ENCODE measurements at places on chromosomes 12 and 14. TPM values are rescaled to one million over a fixed set of nuclear protein-coding genes. Genes with fewer than 3 reads are reported as not detected.

The SMCO3 gene
- total RNA-seq = not detected

The ENTPD5 gene
- total RNA-seq = 12.7 TPM

The AREL1 gene
- total RNA-seq = 41.8 TPM

The AICDA gene
- total RNA-seq = not detected

The TAS2R7 gene
- not detected for total RNA-seq

The PAPOLA gene
- 140 TPM for total RNA-seq

The VCPKMT gene
- total RNA-seq = 7.3 TPM

The TMEM132C gene
- total RNA-seq = not detected

The SUPT16H gene
- 57.3 TPM for total RNA-seq

The ART4 gene
- total RNA-seq = under 0.01 TPM

The STAC3 gene
- total RNA-seq = 0.43 TPM

The HEATR5A gene
- 49.7 TPM for total RNA-seq

The NID2 gene
- total RNA-seq = 237 TPM

The TCL1B gene
- total RNA-seq = not detected

The IFI27 gene
- total RNA-seq = 43.2 TPM

The PLEKHH1 gene
- total RNA-seq = 1.3 TPM

The EDDM3A gene
- total RNA-seq = not detected

The SLCO1B1 gene
- total RNA-seq = not detected

The RNASE7 gene
- not detected for total RNA-seq

The LRRC23 gene
- 14.0 TPM for total RNA-seq

The KRT78 gene
- total RNA-seq = not detected

The NEMF gene
- total RNA-seq = 48.6 TPM

The TRPV4 gene
- 0.44 TPM for total RNA-seq

The FAM90A1 gene
- total RNA-seq = 0.14 TPM

The RPL36AL gene
- total RNA-seq = 93.6 TPM

The PSEN1 gene
- 89.7 TPM for total RNA-seq

The RFX4 gene
- not detected for total RNA-seq
